ENCODE measurements at places on chromosomes 2 and 18.

DNA sequence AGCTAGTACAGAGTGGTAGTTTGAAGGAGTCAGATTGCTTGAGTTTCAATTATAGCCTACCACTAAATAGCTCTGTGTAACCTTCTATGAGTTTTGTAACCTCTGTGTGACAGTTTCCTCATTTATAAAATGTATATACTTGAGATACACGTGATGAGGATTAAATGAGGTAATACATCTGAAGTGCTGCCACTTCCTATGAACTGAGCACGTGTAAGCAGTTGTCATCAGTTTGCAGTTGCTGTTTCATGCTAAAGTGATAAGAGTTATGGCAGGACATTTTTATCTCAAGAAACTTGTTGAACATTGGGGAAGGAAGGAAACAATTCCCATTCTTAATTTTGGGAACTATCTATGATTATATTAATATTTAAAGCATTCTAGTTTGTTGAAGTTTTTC, 38.5 kb downstream of the CARF start:
- no peak for DNase-seq

- DNase-seq, result no peak
These were observed 420.6 kb downstream of the ZEB2 start for GRCh38 chr2:144099340-144099739.

- no peak for DNase-seq
These were observed 302.1 kb downstream of the LPIN1 start for GRCh38 chr2:12048550-12048949.

DNA sequence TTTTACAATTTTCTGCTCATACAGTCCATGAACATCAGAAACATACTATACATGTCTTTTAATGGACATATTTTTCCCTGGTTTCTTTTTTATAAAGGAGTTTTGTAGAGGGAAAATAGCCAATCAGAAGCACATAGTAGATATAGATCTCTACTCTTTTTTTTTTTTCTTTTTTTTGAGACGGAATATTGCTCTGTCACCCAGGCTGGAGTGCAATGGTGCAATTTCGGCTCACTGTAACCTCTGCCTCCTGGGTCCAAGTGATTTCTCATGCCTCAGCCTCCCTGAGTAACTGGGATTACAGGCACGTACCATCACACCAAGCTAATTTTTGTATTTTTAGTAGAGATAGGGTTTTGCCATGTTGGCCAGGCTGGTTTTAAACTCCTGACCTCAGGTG, 83.2 kb upstream of the MGAT5 start:
- DNase-seq, result no peak

- DNase-seq, result no peak
These were observed 303.2 kb downstream of the MYCN start for GRCh38 chr2:16243411-16243996.

DNA sequence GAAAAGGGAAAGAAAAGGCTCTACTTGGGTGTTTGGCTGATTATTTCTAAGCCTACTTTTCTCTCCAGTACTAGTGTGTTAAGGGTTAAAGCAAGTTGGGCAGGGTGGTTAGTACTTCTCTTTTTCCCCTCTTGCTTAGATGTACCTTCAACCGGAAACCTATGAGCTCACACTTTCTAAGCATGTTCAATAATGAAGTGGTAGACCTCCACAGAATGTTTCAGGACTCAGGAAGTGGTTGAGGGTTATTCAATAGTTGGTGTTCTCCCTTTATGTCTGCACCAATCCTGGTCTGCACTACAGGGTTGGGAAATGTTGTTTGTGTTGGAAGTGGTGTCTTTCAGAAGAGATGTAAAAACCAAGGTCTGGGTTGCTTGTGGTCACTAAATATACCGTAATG, 137.1 kb downstream of the ZEB2 start:
- no peak for DNase-seq

DNA sequence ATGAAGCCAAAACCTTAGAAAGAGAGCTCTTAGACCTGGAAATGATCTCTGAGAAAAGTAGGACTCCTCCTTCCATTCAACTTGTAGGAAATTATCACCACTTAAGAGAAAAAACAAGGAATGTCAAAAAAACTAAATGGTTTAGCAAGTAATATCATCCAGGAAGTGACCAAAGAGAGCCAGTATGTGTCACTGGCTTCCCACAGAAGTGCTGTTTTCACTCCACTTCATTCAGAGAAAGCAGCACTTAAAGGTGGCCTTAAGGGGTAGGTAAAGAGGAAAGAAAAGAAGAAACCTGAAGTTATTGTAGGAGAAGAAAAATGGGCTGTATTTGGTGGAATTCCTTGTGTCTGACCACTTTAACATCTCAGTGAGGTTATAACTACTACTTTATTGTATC, 414.4 kb upstream of the ETAA1 start:
- no peak for DNase-seq

DNA sequence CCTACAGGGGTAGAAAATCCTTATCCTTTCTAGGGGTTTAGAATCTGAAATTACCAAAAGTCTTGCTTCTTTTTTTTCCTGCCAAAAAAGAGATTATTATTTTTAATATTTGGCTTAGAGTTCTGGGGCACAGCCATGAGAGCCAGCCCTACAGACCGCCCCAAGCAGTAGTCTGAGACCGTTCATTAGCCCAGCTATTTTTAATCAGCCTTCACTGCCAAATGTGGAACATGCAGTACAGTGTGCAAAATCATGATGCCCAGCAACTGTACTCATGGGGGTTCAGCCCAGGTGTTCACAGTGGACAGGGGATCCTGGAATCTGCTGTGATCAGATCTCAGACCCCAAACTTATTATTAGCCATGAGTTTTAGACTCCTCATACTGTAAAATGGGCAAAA, 60.4 kb downstream of the GRB14 start:
- no peak for DNase-seq

DNA sequence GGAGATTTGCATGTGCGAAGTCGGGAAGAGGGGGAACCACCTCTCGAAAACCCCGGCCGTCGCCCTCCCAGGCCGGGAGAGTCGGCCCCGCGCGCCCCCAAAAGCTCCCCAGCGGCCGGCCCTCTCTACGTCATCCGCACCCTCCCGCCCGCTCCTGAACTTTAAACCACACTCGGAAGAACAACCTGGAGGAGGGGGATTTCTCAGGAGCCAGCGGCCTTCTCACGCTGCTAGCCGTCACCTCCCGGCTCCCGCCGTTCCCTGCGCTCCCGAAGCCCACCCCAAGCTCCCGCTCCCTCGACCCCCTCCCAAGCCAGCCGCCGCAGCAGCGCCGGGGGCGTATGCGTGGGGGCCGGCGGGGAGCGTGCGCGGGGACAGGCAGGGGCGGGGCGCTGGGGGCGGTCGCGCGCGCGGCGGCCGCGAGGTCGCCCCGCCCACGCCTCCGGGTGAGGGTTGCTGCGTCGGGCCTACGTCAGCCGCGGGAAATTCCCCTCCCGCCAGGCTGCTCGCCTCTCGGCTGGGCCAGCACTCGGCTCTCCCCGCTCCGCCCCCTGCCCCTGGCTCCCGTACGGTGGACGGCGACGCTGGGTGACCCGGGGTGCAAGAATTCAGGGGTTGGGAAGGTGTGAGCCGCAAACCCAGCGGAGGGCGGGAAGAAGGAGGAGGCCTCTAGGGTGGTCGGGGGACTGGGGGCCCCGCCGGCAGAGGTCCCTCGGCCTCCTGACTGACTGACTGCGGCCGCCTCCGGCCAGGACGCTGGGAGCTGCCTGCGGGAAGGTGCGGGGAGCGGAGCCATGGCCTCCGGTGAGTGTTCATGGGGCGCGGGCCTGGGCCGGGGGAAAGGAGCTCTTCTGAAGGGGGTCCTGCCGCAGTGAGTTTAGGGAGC, at the start of gene REL:
TSS of gene REL (plus strand) at position 528 of the 886 bp plus-strand sequence. CDS start at position 795, 267 bp downstream.
- peak; percentile 92 for DNase-seq

DNA sequence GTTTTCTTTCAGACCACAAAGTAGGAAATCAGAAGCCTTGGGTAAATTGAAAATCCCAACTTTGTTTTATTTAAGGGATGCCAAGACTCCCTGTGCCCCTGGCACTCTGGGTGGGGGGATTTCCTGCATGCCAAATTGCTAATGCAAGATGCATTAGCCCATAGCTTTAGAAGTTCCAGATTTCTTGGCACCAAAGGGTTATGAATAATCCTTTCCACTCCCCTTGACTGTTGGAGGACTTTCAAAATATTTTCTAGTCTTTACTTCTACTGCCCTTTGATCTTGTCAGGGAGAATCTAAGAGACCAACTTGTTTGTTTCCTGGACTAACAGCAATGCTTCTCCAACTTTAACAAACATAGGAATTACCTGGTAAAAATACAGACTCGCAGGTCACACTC, 81.8 kb upstream of the TGIF1 start:
- DNase-seq, result no peak

GRCh38 chr2:130916438-130916705, 79.7 kb downstream of the ARHGEF4 start:
- DNase-seq, result no peak

DNA sequence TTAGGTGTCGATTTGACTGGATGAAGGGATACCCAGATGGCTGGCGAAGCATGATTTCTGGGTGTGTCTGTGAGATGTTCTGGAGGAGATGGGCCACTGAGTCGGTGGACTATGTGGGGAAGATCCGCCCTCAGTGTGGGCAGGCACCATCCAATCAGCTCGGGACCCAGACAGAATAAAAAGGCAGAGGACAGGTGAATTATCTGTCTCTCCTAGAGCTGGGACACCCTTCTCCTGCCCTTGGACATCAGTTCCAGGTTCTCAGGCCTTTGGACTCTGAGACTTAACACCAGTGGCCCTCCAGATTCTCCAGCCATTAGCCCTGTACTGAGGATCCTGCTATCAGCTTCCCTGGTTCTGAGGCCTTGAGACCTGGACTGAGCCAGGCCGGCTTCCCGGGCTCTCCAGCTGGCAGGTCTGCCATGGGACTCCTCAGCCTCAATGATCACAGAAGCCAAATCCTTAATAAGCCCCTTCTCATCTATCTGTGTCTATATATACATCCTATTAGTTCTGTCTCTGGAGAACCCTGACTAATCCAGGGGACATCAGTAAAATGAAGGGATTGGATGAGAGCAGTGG, 11.7 kb downstream of the PROC start:
- DNase-seq, result no peak

GRCh38 chr2:62343636-62344337, 147.9 kb downstream of the B3GNT2 start:
- no peak for DNase-seq

DNA sequence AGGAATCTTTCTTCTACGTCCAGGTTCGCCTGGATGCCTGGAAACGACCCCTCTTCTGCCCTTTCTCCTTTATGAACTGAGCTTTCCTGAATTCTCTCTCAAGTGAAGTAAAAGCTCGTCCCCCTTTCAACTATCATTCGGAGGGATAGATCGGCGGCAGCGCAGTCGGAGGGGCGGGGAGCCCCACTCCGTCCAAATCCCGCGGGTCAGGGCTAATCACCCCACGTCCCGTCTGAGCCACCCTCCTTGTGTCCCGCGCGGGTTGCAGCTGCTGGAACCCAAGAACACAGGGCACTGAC, 367 bp downstream of the FBXO48 start:
- DNase-seq, result no peak
